ENCODE measurements at places on chromosomes 12 and 14.

- DNase-seq: no peak
Measured at GRCh38 chr12:89787763-89788162, 79.1 kb upstream of the ATP2B1 start.

DNA sequence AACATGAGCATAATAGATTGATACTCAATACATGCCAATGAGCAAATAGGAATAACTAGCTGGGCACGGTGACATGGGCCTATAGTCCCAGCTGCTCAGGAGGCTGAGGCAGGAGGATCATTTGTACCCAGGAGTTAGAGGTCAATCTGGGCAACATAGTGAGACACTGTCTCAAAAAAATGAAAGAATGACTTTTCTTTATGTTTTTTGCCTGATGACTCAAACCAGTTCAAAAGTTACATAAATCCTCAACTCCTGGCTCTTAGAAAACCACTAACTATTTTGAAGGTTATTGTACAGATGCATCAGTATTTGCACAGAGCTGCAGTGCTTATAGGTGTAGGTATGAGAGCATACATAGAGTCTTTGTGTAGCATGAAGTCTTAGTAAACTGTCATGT, 219.2 kb upstream of the RGS6 start:
- DNase-seq: no peak

DNA sequence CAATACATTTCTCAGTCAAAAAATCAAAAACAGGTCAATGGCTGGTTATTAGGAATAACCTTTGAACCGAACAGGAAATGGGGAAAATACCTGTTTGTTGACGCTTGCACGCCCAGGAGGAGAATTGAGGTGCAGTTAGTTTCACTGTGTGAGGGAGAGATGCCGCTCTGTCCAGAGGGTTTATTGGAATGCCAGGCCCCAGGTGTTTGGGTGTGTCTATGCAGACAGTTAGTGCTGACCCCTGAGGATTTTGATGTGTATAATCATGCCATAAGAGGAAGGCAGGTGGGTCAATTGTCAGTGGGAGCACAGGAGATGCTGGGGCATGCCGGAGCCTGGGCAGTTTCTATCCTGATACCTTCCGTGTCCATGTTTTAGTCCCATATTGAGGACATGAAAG, 100.8 kb upstream of the DIO3 start:
- no peak for DNase-seq

GRCh38 chr12:94621662-94622359, 28.5 kb downstream of the TMCC3 start:
- DNase-seq: no peak
